Glutamatergic neuron (in vitro differentiated cells): ENCODE measurements at places on chromosomes 7 and 10. TPM values are rescaled to one million over a fixed set of nuclear protein-coding genes. Genes with fewer than 3 reads are reported as not detected.

The TNRC18 gene
- 54.6 TPM for total RNA-seq

The GNAI1 gene
- 61.9 TPM for total RNA-seq

The GALNT11 gene
- total RNA-seq = 32.7 TPM

The NUTM2A gene
- 1.3 TPM for total RNA-seq

The CYP2E1 gene
- total RNA-seq = 7.1 TPM

The MBL2 gene
- not detected for total RNA-seq

The ARHGEF5 gene
- total RNA-seq = 0.93 TPM

The TMEM243 gene
- total RNA-seq = 4.3 TPM

The DENND2A gene
- total RNA-seq = 64.7 TPM

DNA sequence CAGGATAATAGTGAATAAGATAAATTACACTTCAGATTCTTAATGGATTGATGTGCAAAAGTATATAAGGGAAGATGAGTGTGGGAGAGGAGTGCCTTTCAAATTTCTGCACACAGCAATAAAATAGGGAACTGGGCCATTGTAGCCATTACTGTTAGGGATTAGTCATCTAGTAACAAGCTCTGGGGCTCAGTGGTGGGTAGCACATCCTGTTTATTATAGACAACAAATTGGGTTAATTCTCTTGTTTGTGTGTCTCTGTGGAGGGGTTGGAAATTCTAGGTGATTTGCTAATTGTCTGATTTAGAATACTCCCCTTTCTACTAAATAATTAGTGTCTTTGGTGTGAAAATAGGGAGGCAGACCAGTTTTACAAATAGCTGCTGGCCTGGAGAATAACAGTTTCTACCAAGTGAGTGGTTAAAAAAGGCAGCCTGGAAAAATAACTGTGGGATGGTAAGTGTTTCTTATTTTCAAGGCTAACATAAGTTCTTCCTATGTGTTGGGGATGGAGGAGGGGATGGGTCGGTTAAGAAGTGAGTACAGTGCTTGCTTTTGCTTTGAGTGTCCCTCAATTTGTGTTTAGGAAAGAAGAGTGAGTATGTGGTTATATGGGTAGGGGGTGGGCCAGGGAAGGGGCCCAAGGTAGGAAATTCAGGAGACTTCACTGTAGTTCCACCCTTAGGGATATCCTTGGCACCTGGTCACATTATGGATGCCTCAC, 43.3 kb upstream of the TMEM248 start:
- H3K36me3 ChIP-seq = no peaks in the 10 kb centered on the region
- H3K27ac ChIP-seq = no peak overlapping the region
- no peaks in the 10 kb centered on the region for H3K4me1 ChIP-seq
- peaks cover 1% of the 10 kb centered on the region for H3K27me3 ChIP-seq

- H3K36me3 ChIP-seq = no peaks in the 10 kb centered on the region
- H3K27me3 ChIP-seq = no peaks in the 10 kb centered on the region
- no peak for DNase-seq
- no peak overlapping the region for H3K4me3 ChIP-seq
- H3K27ac ChIP-seq = peak overlapping the region; percentile 30
- peaks cover 29% of the 10 kb centered on the region for H3K4me1 ChIP-seq
These were observed 7.3 kb downstream of the SEPHS1 start for GRCh38 chr10:13340626-13341376.

DNA sequence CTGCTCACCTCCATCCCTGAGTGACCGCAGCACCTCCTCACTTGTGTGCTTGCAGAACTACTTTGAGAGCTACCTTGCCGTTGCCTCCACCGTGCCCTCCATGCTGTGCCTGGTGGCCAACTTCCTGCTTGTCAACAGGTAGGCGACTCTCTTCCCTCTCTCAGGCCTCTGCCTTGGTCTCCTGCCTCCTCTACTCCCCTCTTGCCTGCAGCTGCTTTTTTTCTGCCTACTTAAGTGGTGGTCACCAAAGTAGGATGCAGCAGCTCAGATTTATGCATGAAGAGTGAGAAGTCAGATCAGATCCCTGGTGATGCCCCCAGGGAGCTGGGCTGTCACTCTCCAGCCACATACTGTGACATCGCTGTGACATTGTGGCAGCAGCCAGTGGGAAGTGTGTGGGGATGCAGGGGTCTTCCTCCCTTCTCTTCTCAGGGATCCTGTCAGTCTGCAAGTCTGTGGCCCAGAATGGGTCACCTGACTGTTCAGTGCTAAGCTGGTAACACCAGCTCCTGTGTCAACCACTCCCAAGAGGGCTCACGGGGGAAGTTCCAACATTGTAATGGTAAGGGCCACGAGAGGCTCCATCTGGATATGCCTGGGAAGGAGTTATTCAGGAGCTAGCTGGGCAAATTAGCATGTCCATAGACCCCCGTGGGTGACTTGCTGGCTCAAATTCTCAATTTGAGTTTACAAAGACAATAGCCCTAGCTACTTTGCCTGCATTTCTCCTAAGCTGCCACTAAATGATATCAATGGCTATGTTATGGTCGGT, 25.3 kb downstream of the SLC29A3 start:
- no peaks in the 10 kb centered on the region for H3K36me3 ChIP-seq
- peaks cover 2% of the 10 kb centered on the region for H3K27me3 ChIP-seq
- no peak overlapping the region for H3K4me3 ChIP-seq
- H3K4me1 ChIP-seq = peaks cover 26% of the 10 kb centered on the region
- H3K27ac ChIP-seq = no peak overlapping the region

- DNase-seq = peak; percentile 23
- H3K36me3 ChIP-seq = peaks cover 4% of the 10 kb centered on the region
- no peak overlapping the region for H3K4me3 ChIP-seq
- H3K27me3 ChIP-seq = no peaks in the 10 kb centered on the region
- no peaks in the 10 kb centered on the region for H3K4me1 ChIP-seq
- H3K27ac ChIP-seq = no peak overlapping the region
These were observed 20.6 kb downstream of the HYAL4 start for GRCh38 chr7:123865517-123866117.

- H3K27me3 ChIP-seq = peaks cover 2% of the 10 kb centered on the region
- H3K4me1 ChIP-seq = no peaks in the 10 kb centered on the region
- H3K36me3 ChIP-seq = no peaks in the 10 kb centered on the region
- no peak overlapping the region for H3K27ac ChIP-seq
- no peak for DNase-seq
These were observed 24.4 kb downstream of the DDX50 start for GRCh38 chr10:68925489-68925888.

DNA sequence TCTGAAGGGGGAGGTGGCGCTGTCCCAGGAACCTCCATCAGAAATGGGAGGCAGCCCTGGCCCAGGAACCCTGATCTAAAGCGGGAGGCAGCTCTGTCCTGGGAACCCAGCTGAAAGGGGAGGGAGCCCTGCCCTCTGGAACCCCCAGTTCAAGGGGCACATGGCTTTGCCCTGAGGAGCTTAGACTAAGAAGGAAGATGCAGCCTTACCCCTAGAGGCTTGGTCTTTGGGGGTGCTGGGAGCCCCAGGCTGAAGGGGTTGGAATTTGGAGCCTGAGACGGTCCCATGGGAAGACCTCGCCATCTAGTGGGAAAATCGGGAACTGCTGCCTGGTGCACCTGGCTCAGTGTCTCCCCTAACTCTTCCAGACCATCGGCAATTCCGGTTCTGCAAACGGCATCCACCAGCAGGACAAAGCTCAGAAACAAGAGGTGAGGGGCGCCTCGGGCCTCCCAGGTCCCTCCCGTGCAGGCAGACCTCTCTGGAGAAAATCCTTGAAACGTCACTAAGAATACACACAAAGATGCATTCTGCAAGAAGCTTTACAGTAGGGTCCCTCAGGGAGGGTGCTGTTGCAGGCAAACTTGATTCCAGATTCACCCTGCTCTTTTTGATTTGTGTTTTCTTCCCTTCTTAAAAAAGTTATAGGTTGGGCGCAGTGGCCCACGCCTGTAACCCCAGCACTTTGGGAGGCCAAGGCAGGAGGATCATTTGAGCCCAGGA, 52.4 kb upstream of the GTF2IRD1 start:
- no peaks in the 10 kb centered on the region for H3K36me3 ChIP-seq
- H3K4me3 ChIP-seq = no peak overlapping the region
- DNase-seq = peak; percentile 80

DNA sequence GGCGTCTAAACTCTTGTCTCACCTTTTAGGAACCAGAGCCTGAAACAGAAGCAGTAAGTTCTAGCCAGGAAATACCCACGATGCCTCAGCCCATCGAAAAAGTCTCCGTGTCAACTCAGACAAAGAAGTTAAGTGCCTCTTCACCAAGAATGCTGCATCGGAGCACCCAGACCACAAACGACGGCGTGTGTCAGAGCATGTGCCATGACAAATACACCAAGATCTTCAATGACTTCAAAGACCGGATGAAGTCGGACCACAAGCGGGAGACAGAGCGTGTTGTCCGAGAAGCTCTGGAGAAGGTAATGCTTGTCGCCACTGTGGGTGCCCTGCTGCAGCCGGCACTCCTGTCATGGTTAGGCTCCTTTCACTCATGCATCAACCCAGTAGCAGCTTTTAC, 113.1 kb downstream of the ZMYND11 start:
- H3K36me3 ChIP-seq = no peaks in the 10 kb centered on the region
- H3K27ac ChIP-seq = no peak overlapping the region
- no peaks in the 10 kb centered on the region for H3K27me3 ChIP-seq
- H3K4me1 ChIP-seq = peaks cover 9% of the 10 kb centered on the region

- H3K27ac ChIP-seq = peak overlapping the region; percentile 100
- DNase-seq = no peak
- peak overlapping the region; percentile 96 for H3K4me3 ChIP-seq
- peaks cover 13% of the 10 kb centered on the region for H3K27me3 ChIP-seq
- H3K4me1 ChIP-seq = peaks cover 8% of the 10 kb centered on the region
These were observed 257 bp downstream of the WAC start for GRCh38 chr10:28533186-28533564.

DNA sequence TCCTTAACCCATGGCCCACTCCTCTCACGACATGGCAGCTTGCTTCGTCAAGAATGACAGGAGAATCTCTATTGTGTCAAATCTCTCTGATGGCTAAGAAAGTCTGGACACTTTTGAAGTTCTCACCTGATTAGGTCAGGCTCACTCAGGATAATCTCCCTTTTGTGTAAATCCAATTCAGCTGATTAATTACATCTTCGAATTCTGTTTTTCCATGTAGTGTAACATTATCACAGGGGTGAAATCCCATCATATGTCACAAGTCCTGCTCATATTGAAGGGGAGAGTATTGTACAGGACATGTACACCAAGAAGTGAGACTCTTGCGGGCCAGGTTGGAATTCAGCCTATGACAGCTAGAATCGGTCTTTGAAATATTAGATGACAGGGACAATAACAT, 16.2 kb upstream of the OR6B1 start:
- DNase-seq = no peak
- H3K36me3 ChIP-seq = no peaks in the 10 kb centered on the region
- H3K4me1 ChIP-seq = no peaks in the 10 kb centered on the region
- H3K27me3 ChIP-seq = peaks cover 2% of the 10 kb centered on the region
- no peak overlapping the region for H3K4me3 ChIP-seq

DNA sequence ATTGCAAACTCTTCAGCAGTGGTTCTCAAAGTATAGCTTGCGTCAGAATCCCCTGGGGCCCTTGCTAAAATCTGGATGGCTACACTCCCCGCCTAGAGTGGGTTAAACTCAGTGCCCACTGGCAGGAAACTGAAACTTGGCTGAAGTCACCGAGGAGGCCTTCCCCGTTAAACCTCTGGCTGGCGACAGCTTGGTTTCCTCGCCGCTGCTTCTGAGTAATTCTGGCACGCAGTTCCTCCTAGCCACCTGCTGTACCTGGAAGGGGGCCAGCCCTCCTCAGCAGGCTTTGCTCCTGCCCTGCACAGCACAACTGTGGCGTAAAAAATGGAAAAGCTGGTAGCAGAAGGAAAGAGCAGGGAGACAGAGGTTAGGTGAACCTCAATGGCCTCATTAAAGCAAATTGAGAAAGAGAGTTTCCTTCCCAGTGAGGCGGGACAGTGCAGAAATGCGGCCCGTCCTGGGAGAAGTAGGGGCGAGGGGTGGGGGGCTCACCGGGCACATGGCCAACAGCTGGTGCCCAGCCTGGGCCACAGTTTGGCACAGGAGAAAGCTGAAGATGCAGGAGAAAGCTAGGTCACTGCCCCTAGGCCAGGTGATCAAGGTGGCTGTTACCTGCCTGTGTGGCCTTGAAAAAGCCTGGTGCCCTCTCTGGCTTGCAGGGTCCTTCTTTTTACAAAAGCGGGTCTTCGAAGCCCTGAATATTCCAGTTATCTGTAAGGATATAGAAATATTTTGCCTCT, 46.6 kb downstream of the ALOX5 start:
- H3K36me3 ChIP-seq = peaks cover 8% of the 10 kb centered on the region
- H3K27me3 ChIP-seq = peaks cover 13% of the 10 kb centered on the region
- no peak for DNase-seq

- no peaks in the 10 kb centered on the region for H3K36me3 ChIP-seq
- H3K4me3 ChIP-seq = no peak overlapping the region
- H3K27ac ChIP-seq = no peak overlapping the region
- DNase-seq = no peak
- H3K4me1 ChIP-seq = peaks cover 38% of the 10 kb centered on the region
These were observed 134.0 kb upstream of the TCF7L2 start for GRCh38 chr10:112816033-112816430.

DNA sequence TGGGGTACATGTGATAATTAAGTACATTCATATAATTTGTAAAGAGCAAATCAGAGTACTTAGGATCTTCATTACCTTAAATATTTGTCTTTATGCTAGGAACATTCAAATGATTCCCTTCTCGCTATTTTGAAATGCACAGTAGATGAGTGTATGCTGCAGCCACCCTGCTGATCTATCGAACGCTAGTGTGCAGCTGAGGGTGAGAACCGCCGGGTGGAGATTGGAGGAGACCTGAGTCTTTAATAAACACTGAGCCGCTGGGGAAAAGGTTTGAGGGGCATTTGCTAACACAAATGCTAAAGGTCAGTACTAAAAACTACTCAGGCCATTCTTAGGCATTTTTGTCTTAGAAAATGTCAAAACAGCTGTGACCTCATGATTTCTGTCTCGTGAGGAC, 148.0 kb downstream of the DPP6 start:
- no peak for DNase-seq
- no peaks in the 10 kb centered on the region for H3K4me1 ChIP-seq
- H3K36me3 ChIP-seq = peaks cover 14% of the 10 kb centered on the region

DNA sequence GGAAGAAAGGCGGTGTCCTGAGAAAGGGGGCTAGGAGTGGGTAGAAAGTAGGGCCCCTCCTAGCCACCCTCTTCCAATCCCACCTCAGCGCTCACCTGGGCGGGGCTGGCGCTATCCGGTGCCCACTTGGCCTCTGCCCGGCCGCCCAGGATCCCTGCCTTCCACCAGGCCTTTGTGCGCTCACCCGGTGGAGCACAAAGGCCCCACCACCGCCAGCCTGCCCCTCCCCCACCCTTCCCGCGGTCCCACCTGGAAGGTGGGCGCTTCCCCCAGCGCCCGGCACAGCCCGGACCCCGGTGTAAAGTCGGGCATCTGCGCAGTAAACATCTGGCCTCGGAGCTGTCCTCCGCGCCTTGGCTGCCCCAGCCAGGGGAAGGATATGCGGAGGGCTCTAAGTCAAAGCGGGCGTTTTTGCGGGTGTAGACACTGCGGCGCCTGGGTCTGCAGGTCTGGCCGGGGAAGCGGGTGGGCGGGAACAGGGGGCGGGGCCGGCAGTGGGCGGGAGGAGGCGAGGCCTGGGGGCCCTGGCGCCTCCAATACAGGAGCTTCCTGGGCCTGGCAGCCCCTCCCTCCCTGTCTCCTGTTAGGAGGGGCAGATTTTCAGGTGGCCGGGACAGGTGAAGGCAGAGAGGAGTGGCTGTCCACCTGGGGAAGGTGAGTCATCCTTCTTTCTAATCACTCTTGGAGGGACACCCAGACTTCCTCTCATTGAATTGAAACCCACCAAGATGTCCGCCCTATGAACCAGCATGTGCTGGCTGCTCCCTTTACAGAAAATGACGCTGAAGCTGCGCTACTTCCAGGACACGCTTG, 49.3 kb downstream of the PNLIPRP2 start:
- H3K4me3 ChIP-seq = peak overlapping the region; percentile 55
- peaks cover 7% of the 10 kb centered on the region for H3K27me3 ChIP-seq
- H3K4me1 ChIP-seq = no peaks in the 10 kb centered on the region
- H3K27ac ChIP-seq = no peak overlapping the region
- peak; percentile 42 for DNase-seq
